ENCODE measurements at places on chromosomes 7 and 10.
A peak's percentile ranks its signal among the peaks of the same experiment; 100 is the strongest.

GRCh38 chr7:148722340-148723165 is 23.9 kb downstream of the CUL1 start:
- DNase-seq, result no peak

- DNase-seq, result no peak
These were observed 452.0 kb upstream of the FZD8 start for GRCh38 chr10:36094096-36094495.

DNA sequence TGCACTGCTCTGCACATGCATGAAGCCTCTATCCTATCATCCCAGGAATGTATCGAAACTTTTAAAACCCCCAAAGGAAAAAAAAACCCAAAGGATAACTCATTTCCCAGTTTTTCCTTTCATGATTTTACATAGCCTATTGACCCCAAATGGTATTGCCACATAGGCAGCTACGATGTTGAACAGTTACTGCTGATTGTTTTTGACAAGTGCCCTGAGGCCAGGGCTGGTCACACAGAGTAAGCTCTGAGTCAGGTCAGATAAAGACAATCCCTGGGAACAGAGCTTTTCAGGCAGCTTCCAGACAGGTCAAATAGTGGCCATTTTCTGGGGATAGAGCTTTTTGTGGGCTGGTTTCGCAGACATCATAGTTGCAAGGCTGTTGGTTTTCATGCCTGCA is 52.1 kb downstream of the MYL10 start:
- DNase-seq, result no peak

GRCh38 chr7:3436746-3437145 is 135.7 kb downstream of the SDK1 start:
- peak; percentile 81 for DNase-seq

DNA sequence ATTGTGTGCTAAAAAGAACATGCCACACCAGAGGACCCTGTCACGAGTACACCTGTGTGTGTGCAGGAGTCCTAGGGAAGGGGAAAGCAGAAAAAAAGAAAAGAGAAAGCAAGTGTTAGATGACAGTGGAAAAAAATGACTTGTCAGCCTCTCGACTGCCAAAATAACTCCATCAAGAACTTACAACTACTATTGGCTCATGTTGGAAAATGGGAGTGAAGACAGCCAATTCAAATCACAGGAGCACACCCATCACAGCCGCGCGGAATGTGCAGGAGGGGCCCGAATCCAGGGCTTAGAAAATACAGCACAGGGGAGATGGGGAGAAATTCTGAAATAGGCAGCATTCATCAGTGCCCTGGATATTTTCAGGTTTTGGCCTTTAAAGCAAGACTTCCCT is 38.1 kb upstream of the FOXI2 start:
- DNase-seq, result no peak

DNA sequence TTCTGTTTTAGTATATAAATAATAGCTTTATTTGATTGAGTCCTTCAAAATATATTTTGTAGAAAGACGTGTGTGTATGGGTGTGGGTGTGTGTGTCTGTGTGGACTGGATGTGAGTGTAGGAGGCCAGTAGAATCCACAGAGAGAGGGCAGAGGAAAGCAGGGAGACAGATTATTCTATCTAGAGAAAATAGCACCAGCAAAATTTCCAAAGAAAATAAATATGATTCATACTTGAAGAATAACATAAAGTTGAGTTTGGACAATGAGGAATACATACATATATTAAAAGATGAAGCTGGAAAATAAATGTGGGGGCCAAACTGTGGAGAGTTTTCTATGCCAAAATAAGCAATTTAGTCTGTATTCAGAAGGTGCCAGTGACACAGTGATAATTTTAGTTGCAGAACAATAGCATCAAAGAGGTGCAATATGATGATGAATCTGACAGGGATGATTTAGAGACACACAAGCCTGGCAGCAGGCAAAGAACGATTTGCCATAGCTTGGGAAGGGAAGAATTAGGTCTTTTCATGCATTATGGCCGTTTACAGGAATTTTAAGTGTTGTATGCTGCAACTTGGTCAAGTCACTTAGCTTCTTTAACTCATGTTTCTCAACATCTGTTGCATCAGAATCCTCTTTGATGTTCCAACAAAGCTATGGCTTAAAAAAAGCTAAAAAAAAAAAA is 121.3 kb downstream of the SEMA3A start:
- DNase-seq, result peak; percentile 55

DNA sequence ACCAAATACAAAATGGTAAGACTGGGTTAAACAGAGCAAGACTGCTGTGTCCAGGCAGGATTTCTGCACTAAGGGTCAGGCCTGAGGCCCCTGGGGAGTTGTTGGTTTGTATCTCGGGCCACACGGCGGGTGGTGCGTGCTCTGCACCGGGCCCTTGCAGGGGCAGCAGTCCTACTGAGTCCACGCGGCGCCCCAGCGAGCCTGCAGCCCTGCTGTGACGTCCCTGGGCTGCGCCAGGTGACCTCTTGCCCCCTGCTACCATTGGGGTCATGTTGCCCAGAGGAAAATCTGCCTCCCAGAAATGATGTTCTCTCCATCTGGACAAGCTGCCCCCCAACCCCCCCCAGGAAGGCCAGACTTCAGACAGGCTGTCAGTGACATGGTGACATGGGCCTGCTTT is 281.5 kb downstream of the CELF2 start:
- no peak for DNase-seq

DNA sequence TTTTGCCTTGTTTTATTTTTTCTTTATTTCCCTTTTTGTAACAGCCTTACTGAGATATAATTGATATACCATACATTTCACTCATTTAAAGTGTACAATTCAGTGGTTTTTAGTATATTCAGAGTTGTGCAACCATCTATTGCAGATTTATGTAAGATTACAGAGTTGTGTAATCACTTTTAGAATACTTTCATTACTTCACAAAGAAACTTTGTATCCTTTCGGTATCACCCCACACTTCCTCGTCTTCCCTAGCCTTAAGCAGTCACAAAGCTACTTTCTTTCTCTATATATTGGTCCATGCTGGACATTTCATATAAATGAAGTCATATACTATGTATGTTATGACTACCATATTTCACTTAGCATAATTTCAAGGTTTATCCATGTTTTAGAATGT is 74.6 kb downstream of the ATRNL1 start:
- DNase-seq, result no peak

DNA sequence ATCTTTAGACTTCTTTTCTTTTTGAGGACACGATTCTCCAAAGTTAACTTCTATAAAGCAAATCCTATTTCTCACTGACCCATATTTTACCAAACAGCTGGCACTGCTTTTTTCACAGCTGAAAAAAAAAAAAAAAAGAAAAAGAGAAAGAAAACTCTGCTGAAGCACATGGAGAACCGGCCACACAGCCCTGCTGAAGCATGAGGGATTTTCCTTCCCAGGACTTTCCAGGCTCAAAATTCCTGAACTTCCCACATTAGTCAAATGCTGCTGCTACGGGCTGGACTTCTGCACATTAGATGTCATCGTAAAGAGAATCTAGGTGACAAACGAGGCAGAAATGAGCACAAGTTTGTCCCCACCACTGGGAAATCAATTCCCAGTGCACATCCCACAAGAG is 25.2 kb downstream of the HIPK2 start:
- no peak for DNase-seq

- peak; percentile 13 for DNase-seq
These were observed 1.3 kb downstream of the ANKRD16 start for GRCh38 chr10:5888351-5888750.

GRCh38 chr7:131692131-131692960 is 135.9 kb upstream of the PODXL start:
- DNase-seq, result peak; percentile 25

DNA sequence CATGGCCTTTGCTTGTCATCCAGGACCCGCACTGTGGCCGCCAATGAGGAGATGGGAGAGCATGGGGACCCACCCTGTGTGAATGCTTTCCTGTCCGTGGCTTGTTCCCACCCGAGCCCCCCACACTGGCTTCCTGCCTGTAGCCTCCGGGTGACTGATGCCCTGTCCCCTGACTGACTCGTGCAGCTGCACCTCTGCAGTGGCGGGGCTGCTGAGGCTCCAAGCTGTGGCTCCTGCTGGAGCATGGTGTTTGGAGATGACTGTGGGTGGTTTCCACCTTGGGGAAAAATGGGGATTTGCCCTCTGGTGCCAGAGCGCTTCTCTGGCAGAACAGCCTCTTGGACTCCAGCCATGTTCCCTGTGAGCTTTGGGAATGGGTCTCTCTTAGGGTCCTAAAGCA is 2.1 kb downstream of the CAMK1D start:
- no peak for DNase-seq

DNA sequence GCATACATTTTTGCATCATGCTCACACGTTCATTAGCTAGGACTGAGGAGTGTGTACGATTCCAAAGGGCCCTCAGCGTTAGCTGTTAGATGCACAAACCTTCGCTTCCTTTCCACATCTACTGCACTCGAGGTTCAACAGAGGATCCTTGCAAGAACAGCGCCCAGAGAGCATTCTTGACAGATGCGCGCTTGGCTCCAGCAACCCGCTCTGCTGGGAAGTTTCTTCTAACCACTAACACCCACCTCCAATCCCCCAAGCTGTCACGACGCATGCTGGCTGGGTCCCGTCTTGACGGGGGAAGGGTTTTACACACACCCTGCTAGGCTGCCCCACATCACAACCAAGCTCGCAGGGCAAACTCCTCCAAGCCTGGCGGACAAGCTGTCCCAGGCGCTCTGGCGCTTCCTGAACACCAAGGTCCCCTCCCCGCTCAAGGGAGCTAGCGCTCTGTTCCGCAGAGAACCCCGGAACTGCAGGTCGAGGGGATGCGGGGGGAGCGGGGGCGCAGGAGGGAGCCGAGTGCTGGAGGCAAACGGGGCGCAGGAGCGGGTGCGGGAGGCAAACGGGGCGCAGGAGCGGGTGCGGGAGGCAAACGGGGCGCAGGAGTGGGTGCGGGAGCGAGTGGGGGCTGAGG is 653 bp upstream of the ADRB1 start:
- DNase-seq, result peak; percentile 58

- no peak for DNase-seq
These were observed 472.0 kb downstream of the RPS24 start for GRCh38 chr10:78505657-78506056.

- no peak for DNase-seq
These were observed 193.3 kb upstream of the ZNF804B start for GRCh38 chr7:88566162-88566729.

DNA sequence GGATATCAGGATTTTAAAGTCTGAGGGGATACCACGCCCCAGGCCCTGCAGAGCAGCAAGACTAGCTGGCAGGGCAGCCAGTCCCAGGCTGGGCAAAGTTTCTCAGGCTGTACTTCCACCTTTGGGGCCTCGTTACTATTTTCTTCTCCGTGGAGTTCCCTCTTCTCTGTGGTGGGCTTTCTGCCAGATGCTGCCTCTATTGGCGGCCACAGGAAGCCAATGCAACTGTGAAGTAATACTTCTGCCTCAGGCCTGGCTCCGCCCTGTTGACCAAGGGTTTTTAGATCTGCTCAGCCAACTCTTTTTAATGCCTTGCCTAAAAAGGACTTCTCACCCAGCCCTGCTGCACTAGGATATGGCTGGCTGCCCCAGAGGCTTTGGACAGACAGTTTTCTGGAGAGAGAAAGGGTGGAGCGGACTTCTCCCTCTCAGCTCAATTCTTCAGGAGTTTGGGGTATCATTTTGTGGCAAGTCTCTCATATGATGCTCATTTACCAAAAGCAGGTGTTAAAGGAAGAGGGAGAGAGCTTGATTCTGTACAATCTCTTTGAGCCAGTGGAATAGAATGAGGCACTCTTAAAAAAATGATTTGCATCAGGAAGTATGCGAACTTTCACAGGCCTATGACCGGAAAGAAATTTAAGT is 67.4 kb downstream of the HHEX start:
- peak; percentile 71 for DNase-seq

GRCh38 chr7:37493123-37493522 is 44.5 kb upstream of the ELMO1 start:
- DNase-seq, result no peak

- peak; percentile 54 for DNase-seq
These were observed at the start of gene TET1 for GRCh38 chr10:68560186-68560942. TET1 (plus strand) TSS chr10:68560337; CDS start chr10:68572339, 12,002 bp downstream.

DNA sequence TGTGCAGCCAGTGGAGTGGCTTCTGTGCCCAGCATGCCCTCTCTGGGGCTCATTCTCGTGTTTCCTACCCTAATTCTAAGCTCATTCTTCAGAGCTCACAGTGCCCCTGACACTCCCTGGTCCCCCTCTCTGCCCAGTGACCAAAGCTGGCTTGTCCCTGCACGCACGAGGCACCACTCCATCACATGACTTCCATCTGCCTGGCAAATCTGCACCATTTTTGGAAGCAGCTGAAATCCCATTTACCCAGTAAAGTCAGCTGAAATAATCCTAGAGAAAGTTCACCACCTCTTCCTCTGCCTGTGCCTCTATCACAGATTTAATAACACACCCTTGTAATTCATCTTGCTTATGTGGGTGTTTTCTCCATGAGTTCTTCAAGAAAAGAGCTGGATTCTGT is 616.9 kb downstream of the PTPRN2 start:
- DNase-seq, result no peak

GRCh38 chr7:117828825-117829224 is 44.4 kb downstream of the CTTNBP2 start:
- DNase-seq, result no peak

GRCh38 chr7:140326116-140326928 is 72.0 kb downstream of the SLC37A3 start:
- peak; percentile 74 for DNase-seq

- no peak for DNase-seq
These were observed 714.5 kb upstream of the POT1 start for GRCh38 chr7:125644109-125644508.

DNA sequence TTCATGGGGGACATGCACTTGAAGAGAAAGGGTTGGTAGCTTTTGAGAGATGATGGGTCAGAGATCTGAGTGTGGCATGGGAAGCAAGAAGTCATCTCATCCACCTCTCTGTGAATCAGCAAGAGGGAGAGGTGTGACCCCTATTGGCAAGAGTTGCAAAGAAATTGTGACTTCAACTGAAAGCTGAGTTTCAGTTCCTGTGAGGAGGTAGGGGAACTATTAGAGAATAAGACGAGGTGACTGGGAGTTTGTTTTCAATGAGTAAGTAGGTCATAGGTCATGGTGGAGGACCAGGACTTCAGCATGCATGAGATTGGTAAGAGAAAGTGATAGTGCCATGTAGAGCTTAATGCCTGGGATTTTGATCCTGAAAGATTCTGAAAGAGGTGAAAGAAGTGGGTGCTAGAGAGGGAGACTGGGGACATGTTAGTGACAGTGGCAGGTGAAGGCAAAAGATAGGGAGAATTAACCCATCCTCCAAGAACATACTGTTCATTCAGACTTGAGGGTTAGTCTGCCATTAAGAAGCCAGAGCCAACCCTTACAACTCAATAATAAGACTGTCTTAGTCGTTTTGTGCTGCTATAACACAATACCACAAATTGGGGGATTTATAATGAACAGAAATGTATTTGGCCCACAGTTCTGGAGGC is 75.5 kb upstream of the CAPZA2 start:
- DNase-seq, result peak; percentile 55

GRCh38 chr7:129989466-129989865 is 36.7 kb upstream of the UBE2H start:
- no peak for DNase-seq

Data from astrocyte of the spinal cord (primary cell).